ENCODE measurements at places on chromosomes 5 and 9. TPM values are rescaled to one million over a fixed set of nuclear protein-coding genes. Genes with fewer than 3 reads are reported as not detected.
A peak's percentile ranks its signal among the peaks of the same experiment; 100 is the strongest.

DNA sequence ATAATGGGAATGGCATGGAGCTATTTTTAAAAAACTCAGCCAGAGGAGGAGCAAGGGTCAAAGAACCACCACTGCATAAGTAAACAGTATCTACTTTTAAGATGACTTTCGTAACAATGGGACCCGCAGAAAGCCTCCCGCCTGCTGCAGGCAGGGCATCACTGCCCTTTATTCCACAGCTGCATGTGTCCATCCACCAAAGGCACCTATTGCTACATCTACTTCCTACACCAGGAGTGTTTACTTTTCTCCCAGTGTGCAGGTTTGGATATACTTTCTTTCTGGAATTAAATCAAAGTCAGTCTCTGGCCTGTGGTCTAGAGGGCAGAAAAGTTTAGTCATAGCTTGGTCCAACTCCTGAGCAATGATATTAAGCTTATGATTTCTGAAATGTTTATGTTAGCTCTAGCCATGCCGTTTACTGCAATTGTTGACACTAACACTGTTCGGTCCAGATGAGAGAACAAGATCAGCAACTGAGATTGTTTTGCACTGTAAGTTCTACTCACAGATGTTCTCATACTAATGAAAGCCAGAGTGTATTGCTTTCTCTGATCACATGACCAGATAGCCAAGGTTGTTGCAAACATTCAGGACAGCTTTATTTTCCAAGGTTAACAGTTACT lies 391.5 kb downstream of the FGF10 start:
- no peaks in the 10 kb centered on the region for H3K27me3 ChIP-seq
- no peak overlapping the region for H3K27ac ChIP-seq

Gene ERBIN
- 74.0 TPM for total RNA-seq

DNA sequence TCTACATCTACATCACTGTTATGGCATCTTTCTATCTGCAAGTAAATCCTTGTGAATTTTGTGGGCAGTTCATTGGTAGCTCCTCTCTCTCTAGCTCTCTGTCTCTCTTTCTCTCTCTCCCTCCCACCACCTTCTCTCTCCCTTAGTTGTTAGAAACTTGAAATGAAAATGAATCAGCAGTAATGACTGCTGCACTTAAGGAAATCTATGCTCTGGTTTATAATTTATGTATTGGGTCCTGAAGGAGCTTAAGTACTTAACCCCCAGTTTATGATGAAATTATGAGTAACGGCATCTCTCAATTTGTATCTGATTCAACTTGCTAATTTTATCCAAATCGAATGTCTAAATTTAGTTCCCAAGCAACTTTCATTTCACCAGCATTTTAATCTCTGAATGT lies 52.0 kb upstream of the PTGER4 start:
- H3K27me3 ChIP-seq: no peaks in the 10 kb centered on the region
- no peak overlapping the region for H3K27ac ChIP-seq

- no peak overlapping the region for H3K4me3 ChIP-seq
- H3K27ac ChIP-seq: no peak overlapping the region
- no peak for DNase-seq
Observed at GRCh38 chr5:131270809-131271208, 7.0 kb downstream of the CDC42SE2 start.

DNA sequence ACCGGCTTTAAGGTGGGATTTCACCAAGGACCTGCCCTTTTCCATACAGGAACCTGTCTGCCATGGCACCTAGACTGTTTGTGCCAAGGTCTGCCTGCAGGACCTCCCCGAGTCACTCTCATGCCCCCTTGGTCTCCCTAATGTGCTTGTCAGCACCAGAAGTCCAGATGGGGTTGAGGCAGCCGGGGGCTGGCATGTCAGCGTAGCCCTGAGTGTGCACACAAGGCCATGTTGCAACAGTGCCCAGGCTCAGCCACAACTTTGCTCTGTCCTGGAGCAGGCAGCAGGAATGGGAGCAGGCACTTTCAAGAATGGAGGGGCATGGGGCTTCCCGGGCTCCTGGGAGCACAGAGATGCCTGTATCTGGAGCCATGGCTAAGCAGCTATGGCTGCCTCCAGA lies 621.5 kb downstream of the CDH9 start:
- no peak overlapping the region for H3K4me3 ChIP-seq
- DNase-seq: no peak
- H3K27me3 ChIP-seq: no peaks in the 10 kb centered on the region
- H3K27ac ChIP-seq: no peak overlapping the region
- H3K36me3 ChIP-seq: no peaks in the 10 kb centered on the region

GRCh38 chr5:1876660-1877064 lies 6.1 kb downstream of the IRX4 start:
- no peak overlapping the region for H3K4me3 ChIP-seq
- peaks cover 96% of the 10 kb centered on the region for H3K27me3 ChIP-seq

GRCh38 chr9:85900504-85901201 lies 40.3 kb upstream of the NAA35 start:
- peaks cover 6% of the 10 kb centered on the region for H3K36me3 ChIP-seq
- no peaks in the 10 kb centered on the region for H3K4me1 ChIP-seq
- H3K27ac ChIP-seq: no peak overlapping the region
- no peak for DNase-seq

Gene NAA35
- 33.4 TPM for total RNA-seq

DNA sequence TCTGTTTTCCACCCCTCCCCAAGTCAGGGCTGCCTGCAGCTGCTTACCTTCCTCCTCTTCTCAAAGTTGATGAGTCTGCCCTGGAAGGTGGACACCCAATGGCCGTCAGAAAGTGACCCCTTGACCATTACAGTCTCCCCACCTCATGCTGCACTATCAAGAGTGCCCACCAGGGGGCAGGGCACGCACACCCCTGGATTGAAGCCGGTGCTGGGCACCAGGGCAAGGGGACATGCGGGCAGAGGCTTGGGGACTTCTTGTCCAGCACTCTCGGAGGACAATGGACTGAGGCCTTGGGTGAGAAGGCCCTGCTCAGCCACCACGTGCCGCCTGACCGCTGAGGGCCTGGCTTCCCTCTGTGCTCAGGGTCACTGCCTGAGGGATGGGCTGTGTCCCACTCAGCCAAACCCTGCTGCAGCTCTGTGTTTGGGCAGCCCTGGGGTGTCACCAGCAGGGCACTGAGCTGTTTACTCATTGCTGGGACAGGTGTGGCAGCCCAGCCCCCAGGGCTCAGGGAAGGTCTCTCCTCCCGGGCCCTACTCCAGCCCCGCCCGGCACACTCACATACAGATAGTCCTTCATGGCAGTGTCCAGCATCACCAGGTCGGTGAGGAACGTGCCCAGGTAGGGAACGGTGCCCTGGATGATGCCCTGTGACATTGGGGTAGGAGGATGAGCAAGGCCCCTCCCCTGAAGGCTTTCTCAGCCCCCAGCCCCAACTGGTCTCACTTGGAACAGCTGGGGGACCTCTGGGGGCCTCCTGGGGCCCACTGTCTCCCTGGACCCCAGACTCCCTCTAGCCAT lies 17.7 kb downstream of the RALGDS start:
- no peaks in the 10 kb centered on the region for H3K27me3 ChIP-seq
- no peak for DNase-seq
- peaks cover 97% of the 10 kb centered on the region for H3K36me3 ChIP-seq

DNA sequence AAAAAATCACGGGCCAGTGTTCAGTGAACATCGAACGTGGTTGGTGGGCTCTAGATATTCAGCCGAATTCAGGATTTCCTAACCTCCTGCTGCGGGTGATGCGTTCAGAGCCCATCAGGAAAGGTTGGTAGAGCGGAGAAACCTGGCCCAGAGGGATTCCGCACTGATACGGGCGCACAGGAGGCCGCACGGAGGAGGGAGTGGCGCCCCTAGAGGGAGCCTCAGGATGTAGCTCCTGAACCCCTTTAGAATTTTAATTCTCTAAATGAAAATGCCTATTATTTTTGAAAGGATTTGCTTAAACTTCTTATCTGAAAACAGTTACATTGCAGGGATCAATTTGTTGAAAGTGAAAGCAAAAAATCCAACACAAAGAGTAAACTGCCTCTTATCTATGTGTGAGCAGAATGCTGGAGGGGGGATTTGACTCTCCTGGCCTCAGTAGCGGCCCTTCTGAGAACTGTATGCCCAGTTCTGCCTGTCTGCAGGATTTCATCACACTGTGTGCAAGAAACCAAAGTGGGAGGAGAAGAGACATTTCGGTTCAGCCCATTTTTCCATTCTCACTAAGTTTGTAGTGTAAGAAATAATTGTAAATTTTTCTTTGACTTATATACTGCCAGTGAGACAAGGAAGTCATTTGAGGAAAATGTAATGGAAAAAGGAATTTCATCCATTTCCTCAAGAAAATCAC lies 75.9 kb downstream of the TENT4A start:
- peaks cover 4% of the 10 kb centered on the region for H3K4me1 ChIP-seq
- no peak for DNase-seq
- no peak overlapping the region for H3K4me3 ChIP-seq
- no peaks in the 10 kb centered on the region for H3K27me3 ChIP-seq
- H3K27ac ChIP-seq: no peak overlapping the region

Gene HAPLN1
- 28.4 TPM for total RNA-seq

Gene HAVCR1
- 0.11 TPM for total RNA-seq

DNA sequence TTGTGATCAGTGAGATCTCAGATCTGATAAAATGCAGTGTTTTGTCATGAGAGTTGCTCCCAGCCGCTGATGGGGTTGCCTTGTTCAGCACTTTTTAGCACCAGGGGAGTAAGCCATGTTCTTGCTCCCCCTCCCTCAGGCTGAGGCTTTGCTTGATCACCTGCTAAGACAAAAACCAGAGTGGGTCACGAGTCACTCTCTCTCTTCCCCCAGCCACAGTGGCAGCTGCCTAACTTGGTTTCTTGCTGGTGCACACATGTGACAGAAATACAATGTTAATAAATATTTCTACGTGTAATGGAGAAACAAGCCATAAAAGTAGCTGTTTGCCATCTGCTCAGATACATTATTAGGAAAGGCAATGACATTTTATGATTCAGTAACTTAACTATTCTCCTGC lies 212.4 kb upstream of the DMRT1 start:
- H3K36me3 ChIP-seq: no peaks in the 10 kb centered on the region
- no peak overlapping the region for H3K27ac ChIP-seq
- peaks cover 22% of the 10 kb centered on the region for H3K4me1 ChIP-seq
- H3K27me3 ChIP-seq: no peaks in the 10 kb centered on the region
- peak; percentile 86 for DNase-seq
- no peak overlapping the region for H3K4me3 ChIP-seq

Gene IFNA13
- not detected for total RNA-seq

DNA sequence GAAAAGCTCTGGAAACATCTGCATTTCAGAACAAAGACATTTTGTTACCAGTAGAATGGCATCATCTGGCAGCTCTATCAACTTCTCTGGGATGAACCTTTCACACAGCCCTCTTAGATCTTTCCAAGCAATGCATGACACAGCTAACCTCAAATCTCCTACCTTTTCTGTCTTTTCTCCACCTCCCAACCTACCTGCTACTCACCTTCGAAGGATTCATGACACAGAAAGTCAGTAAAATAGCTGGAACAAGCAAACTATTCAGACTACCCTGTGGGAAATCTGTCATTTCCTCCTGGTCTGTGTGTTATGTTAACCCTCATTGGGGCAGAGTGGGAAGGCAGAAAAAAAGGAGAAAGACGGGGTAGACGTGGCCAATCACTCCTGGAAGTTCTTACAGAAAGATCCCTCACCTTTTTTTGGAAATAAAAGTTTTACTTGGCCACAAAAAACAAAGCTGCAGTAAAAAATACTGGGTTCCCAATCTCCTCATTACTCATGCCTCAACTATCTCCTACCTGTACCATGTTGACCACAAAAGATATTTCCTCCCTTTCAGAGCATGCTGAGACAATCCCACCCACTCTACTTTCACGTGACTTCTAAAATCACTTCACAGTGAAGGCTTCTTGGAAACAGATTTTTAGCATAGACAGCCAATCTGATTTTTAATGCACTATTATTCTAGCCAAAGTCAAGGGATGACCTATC lies 362.1 kb upstream of the RFX3 start:
- no peaks in the 10 kb centered on the region for H3K36me3 ChIP-seq
- no peak overlapping the region for H3K4me3 ChIP-seq
- no peaks in the 10 kb centered on the region for H3K27me3 ChIP-seq
- no peak overlapping the region for H3K27ac ChIP-seq
- DNase-seq: no peak

- no peak overlapping the region for H3K4me3 ChIP-seq
- no peak for DNase-seq
- H3K27ac ChIP-seq: no peak overlapping the region
- H3K36me3 ChIP-seq: peaks cover 6% of the 10 kb centered on the region
- H3K4me1 ChIP-seq: no peaks in the 10 kb centered on the region
- no peaks in the 10 kb centered on the region for H3K27me3 ChIP-seq
Observed at GRCh38 chr5:131389096-131389868, 125.4 kb downstream of the CDC42SE2 start.

DNA sequence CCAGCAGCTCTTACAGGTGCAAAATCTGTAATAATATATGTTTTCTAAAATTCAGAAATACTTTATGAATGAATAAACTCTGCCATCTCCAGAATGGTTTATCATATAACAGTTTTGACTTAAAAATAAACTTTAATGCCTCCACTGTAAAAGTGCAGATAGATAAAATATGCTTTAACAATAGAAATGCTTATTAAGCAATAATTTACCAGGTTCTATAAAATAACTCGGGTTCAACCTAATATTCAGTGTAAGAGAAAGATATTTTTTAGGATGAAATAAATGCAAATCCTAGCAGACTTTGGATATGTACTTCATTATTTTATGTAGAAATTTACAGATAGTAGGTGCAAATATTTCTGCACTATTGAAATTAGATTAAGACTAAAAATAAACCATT lies 74.1 kb downstream of the FBXL7 start:
- DNase-seq: no peak
- no peaks in the 10 kb centered on the region for H3K4me1 ChIP-seq
- H3K36me3 ChIP-seq: no peaks in the 10 kb centered on the region
- H3K27ac ChIP-seq: no peak overlapping the region
- no peaks in the 10 kb centered on the region for H3K27me3 ChIP-seq
- H3K4me3 ChIP-seq: no peak overlapping the region

Gene ZNF879
- 10.5 TPM for total RNA-seq

- no peaks in the 10 kb centered on the region for H3K27me3 ChIP-seq
- no peaks in the 10 kb centered on the region for H3K4me1 ChIP-seq
- H3K4me3 ChIP-seq: no peak overlapping the region
- no peak for DNase-seq
Observed at GRCh38 chr5:81105261-81105877, 127.8 kb upstream of the CKMT2 start.

DNA sequence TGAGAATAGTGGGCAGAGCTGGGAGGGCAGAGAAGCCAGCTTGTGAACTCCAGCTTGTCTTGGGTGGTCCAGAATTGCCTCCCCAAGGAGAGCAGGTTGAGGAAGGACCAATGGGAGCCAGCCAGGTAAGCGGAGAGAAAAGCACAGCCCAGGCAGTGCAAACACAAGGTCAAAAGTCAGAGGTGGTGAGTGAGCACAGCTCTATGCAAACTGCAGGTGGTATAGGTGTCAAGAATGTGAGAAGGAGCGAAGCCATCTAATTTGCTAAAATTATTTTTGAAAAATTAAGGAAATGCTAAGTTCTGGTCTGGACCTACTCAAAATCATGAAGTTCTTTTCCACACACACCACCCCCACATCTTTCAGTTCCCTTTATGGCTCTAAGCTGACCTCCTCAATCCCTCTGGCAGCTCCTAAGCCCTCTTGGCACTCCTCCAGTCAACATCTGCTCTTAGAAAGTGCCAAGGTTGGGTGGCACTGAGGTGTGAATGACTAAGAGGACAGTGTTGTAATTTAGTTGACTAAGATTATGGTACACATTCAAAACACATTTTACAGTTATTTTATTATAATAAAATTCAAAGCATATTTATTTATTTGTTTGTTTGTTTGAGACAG lies 6.6 kb upstream of the OTULINL start:
- no peak overlapping the region for H3K27ac ChIP-seq
- DNase-seq: no peak
- H3K4me3 ChIP-seq: no peak overlapping the region
- H3K27me3 ChIP-seq: no peaks in the 10 kb centered on the region
- H3K4me1 ChIP-seq: peaks cover 3% of the 10 kb centered on the region

- no peak overlapping the region for H3K27ac ChIP-seq
- peaks cover 41% of the 10 kb centered on the region for H3K4me1 ChIP-seq
- no peak overlapping the region for H3K4me3 ChIP-seq
- H3K27me3 ChIP-seq: peaks cover 99% of the 10 kb centered on the region
Observed at GRCh38 chr5:146340260-146341081, 1.8 kb downstream of the POU4F3 start.
